Stimulated activated CD4-positive, alpha-beta T cell treated with anti-CD3 and anti-CD28 coated beads, Interleukin-1b, Interleukin-23, amount 100 ng/mL, for 1 hour (primary cell): ENCODE measurements at places on chromosomes 7 and 10.

GRCh38 chr10:62462461-62462860 lies 88.3 kb downstream of the ZNF365 start:
- no peak for DNase-seq

- DNase-seq: no peak
These were observed 308.5 kb upstream of the FZD1 start for GRCh38 chr7:90955641-90956207.

DNA sequence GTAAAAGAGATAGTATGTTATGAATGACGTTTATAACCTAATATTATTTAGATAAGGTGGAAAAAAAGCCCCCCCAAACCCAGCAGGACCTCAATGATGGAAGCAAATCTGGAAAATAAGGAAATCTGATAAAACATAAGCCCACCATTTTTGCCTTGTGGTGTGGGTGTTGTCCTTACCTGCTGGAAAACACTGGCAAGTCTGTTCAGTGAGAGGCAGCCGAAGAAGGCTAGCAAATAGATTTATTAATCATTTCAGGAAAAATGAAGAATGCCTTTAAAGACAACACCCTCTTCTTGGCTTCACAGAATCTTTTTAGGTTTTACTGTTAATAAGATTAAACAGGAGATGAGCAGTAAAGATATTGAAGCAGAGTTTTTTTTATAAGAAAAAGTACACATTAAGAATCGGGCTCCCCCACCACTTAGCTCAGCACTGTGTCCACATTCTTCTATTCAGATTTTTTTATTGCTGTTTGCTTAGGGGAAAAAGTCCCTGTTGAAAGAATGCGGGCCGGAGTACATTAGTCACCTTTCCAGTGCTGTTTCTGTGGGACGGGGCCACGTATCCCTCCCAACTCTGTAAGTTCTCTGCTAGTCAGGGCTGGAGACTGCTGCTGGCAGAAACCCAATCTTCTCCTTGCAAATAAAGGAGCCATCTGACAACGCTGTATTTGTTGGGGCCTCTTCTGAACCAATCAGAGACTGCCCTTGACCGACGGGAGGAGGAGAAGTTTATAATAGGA lies 104.1 kb downstream of the EVX1 start:
- no peak for DNase-seq

DNA sequence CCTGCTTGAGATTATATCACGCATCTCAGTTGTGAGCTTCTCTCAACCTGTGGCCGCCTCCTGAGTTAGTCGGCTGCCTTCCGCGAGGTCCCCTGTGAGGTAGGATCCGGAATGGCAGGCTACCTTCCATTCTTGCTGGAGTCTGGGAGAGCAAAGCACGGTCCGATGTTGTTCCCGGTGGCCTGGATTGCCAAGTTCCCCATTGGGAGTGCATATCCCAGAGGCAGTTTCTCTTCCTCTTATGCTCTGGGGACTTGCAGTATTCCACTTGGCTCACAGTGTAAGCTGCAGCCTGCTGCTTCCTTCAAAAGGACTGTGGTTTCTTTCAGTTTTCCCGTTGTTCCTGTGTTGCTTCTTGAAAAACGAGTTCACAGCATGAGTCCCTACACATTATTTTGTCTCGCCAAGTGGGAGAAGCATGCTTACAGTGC lies 225.4 kb upstream of the ZWINT start:
- no peak for DNase-seq

DNA sequence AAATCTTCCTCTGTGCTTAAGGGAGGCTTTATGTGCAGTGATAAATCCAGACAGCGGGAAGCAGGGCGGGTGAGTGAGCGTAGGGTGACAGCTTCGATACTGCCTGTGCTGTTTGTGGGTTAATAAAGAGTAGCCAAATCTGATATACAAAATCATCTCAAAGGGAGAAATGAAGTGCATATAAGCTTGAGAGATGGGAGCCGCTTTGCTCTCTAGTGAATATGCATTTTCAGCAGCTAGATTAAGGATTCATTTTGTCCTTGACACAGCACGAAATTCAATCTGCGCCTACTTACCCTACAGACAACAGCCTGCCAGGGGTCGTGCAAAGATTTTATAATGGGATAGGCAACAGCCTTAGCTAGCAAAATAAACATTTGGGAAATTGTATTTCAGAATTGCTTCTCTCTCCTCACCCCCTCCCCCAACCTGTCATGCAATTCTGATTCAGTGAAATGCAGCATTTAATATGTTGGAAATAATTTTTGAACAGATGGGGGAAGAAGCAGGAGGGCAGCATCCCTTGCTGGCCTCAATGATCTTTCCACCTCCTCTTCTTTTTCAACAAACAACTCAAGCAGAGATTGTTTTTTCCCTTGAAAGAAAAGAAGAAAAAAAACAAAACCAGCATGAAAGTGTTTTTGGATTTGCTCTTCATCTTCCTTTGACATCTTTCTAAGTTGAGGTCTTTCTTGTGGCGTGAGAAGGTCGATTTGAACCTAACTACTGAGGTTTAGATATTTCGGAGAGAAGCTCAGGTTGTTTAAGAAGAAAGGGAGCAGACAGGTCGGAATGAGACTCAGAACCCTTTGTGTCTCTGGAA lies 117.9 kb downstream of the AOAH start:
- DNase-seq: no peak

DNA sequence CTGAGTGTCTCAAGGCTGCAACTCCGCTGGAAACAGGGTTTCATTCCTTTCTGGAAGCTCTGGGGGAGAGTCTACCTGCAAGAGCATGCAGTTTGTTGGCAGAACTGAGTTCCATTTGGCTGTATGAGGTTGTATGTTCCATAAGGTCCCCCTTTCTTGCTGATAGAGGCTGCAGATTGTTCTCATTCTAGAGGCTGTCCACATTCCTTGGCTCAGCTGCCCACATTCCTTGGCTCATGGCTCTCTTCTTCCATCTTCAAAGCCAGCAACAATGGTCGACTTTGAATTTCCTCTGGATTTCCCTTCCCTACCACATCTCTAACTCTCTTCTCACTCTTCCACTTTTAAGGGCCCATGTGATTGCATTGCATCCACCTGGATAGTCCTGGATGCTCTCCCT lies 147.3 kb upstream of the CDCA7L start:
- no peak for DNase-seq

DNA sequence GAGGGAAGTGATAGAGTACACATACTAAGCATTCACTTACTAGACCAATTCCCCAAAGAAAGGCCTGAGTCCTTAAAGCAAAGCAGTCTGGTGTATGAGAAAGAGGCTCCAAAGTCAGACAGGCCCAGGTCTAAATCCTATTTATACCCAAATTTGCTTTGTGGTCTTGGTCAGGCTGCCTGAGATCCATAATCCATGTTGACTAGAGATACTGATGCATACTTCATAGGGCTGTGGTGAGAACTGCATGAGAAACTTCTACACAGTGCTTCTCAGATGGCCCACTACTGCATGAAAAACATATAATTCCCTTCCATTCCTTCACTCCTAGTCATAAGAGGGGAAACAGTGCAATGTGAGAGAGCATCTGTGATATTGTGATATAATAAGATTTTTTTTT lies 81.6 kb upstream of the SP4 start:
- no peak for DNase-seq

GRCh38 chr7:148620749-148621359 lies 30.3 kb downstream of the C7orf33 start:
- no peak for DNase-seq

DNA sequence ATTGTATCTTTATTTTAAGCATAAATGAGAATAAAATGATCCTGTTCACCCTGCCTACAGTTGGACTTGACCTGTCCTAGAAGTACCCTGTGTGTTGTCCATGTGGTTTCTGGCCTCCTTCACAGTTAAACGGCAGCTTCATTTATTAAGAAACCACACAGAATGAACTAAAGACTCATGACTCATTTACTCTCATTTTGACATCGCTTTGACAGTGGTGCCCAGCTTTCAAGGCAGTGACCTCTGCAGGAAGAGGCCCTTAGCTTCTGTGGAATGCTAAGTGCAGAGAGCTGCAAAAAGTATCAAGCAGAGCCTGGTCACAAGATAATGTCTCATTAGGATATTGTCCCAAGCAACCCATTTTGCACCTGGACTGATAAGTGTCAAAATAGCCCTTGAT lies 93.4 kb downstream of the AVL9 start:
- no peak for DNase-seq
